ENCODE measurements at places on chromosomes 13 and 19.
A peak's percentile ranks its signal among the peaks of the same experiment; 100 is the strongest.

- no peak for DNase-seq
Measured at GRCh38 chr19:43407416-43408005, 7.2 kb upstream of the TEX101 start.

- no peak for DNase-seq
Measured at GRCh38 chr13:47503475-47503874, 497.6 kb downstream of the SUCLA2 start.

- DNase-seq = peak; percentile 89
Measured at GRCh38 chr13:75482070-75482819, at the start of gene TBC1D4. Gene TBC1D4 (minus strand): TSS chr13:75482169. CDS start chr13:75481767, 402 bp downstream.

DNA sequence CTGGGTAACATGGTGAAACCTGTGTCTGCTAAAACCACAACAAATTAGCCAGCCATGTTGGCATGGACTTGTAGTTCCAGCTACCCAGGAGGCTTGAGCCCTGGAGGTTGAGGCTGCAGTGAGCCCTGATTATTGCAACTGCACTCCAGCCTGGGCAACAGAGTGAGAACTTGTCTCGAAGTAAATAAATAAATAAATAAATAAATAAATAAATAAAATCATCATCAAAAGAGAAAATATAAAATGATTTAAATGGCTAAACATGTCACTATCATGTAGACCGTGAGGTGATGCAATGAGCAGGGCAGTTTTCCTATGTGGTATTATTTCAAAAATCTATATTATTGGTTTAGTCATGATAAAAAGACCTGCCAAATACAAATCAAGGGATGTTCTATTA lies 2074.3 kb downstream of the PCDH9 start:
- no peak for DNase-seq

- DNase-seq = no peak
Measured at GRCh38 chr13:32581177-32581786, 5.0 kb upstream of the PDS5B start.

All from dermis microvascular lymphatic vessel endothelial cell (primary cell).